Activated CD4-positive, alpha-beta T cell treated with anti-CD3 and anti-CD28 coated beads for 24 hours (primary cell): ENCODE measurements at places on chromosomes 12 and 14.

GRCh38 chr12:107406932-107407331 is 278.7 kb upstream of the PWP1 start:
- DNase-seq: no peak

GRCh38 chr12:25052914-25053211 is 104.0 kb upstream of the BCAT1 start:
- DNase-seq: no peak

DNA sequence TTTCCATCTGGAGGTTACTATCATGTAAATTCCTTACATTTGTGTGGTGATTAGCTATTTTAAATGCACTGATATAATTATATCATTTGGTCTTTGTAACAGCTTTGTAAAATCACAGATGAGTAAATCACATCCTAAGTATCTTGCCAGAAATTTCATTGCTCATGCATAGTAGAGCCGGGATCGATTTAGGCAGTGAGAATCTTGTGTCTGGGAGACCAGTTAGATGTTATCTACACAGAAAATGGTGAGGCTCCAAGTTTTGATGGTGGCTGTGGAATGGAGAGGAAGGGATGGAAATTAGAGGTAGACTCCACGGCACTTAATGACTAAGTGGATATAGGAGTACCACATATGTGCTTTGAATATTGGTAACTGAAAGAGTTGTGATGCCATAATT is 156.3 kb downstream of the MSRB3 start:
- DNase-seq: no peak

GRCh38 chr12:127690161-127690560 is 576.8 kb upstream of the TMEM132C start:
- no peak for DNase-seq

- no peak for DNase-seq
Measured at GRCh38 chr12:96495841-96496545, 6.6 kb downstream of the CFAP54 start.

- no peak for DNase-seq
Measured at GRCh38 chr14:84375235-84375634, 1154.7 kb upstream of the FLRT2 start.
